ENCODE measurements at places on chromosomes 7 and 10.

GRCh38 chr10:65544756-65545155 lies 1381.1 kb upstream of the LRRTM3 start:
- no peak for DNase-seq

DNA sequence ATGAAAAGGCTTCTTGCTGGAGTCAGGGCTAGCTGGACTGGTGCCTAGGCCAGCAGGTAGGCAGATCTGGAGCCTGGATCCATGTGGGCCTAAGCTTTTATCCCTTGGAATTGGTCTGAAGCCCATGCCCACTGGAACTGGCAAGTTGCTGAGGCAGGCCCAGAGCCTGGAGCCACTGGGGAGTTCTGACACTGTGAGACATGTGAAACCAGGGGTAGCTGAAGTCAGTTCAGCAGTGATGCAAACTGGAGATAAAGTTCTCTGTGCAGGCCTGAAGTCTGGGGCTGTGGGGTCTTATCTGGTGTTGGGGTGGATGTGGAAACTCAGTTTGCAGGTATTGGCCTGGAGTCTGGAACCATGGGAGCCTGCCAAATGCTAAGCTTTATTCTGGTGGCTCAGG lies 9.7 kb upstream of the THSD7A start:
- no peak for DNase-seq

DNA sequence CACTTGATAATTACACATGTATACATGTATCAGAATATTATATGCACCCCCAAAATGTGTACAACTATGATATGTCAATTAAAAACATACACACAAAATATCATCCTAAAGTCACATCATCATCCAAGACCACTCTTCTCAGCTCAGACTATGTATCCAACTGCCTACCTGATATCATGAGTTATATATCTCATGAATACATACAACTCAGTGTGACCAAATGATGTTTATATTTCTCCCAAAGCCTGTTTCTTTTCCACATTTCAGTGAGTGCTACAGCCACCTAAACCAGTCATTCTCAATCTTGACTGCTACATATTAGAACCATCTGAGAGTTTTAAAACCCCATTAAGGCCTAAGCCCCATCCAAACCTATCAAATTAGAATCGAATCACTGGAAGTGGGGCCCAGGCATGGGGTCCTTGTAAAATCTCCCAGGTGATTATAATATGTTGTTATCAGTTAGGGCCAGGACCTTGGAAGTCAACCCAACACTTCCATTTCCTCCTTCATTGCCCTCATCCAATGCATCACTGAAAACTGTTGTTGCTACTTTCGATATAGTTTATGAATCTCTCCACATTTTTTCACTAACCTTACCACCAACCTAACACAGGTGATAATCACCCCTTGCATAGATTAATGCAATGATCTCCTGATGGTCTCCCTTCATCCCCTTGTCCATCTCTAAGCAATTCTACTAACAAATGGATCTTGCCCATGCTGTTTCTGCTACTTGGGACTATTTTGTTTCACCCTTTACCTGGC lies 53.8 kb upstream of the ITGB8 start:
- no peak for DNase-seq

- no peak for DNase-seq
Measured at GRCh38 chr10:26334932-26335573, 103.1 kb upstream of the APBB1IP start.

- DNase-seq, result no peak
Measured at GRCh38 chr7:114504586-114504985, 90.0 kb downstream of the FOXP2 start.

GRCh38 chr7:128833148-128833945 lies 3.1 kb downstream of the FLNC start:
- no peak for DNase-seq

DNA sequence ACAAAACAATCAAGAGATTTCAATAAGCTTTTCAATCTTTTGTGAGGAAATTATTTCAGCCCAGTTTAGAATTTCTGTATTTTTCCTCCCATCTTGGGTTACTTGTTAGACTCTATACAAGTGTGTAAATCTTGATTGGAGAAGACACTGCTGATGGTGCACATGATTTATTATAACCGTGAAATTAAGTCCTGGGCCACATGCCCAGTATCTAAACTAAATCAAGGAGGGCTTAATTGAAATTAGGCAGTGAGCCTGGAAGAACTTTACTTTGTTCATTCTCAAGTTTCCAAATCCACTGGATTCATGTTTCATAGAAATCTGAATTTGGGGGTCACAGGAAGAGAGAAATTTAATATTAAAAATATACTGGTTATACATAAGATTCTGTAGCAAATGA lies 44.5 kb downstream of the CSTF2T start:
- DNase-seq, result no peak

DNA sequence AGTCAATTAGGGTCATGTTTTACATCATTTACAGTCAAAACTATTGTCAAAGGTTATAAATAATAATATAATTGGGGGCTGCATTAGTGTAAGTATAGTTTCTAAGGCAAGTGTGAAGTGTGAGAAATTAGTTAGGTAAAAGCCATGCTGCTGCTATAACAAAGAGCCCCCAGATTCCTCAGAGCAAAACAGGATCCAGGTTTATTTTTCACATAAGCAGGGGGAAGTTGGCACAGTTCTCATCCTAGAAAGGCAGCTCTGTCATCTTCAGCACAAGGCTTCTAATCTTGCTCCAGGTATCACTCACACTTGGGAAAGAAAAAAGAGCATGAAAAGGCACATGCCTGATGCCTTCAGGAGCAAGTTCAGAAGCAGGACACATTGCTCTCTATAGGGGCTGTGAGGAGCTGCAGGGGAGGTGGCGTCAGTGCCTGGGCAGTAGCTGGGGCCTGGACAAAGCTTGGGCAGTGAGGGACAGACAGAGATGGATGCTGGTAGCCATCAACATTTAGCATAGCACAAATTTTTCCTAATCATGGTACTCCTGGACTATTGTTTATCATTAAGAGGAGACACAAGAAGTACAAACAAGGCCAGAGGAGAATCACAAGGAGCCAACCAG lies 170.6 kb downstream of the PKD1L1 start:
- DNase-seq, result no peak

- DNase-seq, result peak; percentile 20
Measured at GRCh38 chr10:6221971-6222751, 19.4 kb downstream of the PFKFB3 start.
